NCI-H1092 (cell line): ENCODE measurements at places on chromosomes 12 and 14.

DNA sequence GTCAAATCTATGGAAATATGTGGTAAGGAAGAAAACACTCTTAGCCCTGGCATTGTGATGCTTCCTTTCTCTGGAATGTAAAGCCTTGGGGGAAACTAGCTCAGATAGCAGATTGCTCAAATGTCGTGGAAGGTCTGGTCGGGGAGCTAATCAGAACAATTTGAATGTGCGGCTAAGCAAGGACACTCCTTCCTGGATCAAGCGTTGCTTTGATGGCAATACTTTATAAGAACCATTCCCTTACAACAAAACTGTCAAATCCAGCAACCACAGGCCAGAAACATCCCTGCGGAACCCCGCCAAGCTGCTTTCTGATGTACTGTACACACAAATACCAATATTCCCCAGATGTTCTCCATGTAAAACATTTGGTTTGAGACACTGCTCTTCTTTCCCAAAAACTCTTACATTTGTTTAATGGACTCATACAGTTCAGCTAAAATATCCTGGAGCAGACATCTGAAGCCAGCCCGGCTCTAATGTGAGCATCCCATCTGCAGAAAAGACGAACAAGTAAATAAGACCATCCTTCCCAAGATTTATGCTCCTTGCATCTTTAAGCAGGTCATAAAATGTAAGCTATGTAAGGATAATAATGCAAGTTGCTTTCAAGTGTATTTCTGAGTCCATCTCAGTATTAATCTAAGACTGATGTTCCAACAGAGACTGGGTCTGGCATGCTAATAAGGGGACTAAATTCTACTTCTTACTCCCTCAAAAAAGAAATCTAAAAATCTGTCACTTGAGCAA, 20.2 kb downstream of the NUAK1 start:
- DNase-seq: no peak

DNA sequence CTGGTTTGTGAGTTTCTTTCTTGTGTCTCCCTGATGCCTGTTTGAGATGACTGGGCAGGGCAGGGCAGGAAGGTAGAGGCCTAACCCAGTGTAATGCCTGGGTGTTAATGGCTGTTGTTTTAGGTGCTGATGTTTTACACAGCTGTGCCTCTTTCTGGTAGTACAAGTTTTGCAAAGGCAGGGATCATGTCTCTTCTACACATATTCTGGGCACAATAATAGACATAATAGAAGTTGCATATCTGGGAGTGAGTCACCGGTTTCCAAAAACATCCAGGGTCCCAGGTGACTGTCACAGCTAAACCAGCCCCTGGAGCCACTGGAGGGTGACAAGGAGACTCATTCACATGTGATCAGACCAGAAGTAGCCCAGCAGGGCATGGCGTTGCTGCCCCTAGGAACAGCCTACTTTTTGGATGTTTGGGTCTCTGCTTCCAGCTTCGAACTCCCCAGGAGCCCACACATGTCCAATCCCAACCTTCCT, 18.1 kb downstream of the TPCN1 start:
- DNase-seq: no peak

GRCh38 chr12:124233846-124234640, 60.9 kb upstream of the RFLNA start:
- DNase-seq: no peak

DNA sequence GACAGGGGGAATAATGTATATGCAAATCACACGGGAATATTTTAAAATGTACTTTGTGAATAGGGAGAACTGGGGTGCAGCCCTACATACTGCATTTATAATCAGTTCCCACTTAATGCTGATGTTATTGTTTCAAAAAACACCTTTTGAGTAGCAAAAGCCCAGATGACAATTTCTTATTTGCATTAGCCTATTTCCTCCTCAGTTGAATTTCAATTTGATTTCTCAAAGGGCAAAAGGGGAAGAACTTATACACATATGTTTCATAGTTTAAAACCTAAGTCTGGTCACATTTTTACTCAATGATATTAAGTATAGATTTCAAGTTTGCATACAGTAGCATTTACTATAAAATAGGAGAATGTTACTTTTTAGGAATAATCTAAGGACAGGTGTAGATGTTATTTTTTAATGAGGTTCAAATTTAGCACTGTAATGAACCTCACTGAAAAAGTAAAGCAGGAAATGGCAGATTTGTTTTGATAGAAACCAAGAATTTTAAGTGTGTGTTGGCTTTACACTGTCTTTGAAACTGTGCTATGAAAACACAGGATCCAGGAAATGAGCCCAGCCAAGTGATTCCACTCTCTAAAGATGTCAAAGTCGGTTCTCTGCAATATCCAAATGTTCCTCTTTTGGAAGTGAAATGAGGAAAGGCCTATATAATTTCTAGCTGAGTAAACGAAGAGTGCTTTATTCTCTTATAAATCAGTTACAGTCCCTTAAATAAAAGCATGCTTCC, 367.4 kb downstream of the BTG1 start:
- no peak for DNase-seq

- no peak for DNase-seq
Observed at GRCh38 chr12:123120452-123121166, 30.3 kb downstream of the PITPNM2 start.

DNA sequence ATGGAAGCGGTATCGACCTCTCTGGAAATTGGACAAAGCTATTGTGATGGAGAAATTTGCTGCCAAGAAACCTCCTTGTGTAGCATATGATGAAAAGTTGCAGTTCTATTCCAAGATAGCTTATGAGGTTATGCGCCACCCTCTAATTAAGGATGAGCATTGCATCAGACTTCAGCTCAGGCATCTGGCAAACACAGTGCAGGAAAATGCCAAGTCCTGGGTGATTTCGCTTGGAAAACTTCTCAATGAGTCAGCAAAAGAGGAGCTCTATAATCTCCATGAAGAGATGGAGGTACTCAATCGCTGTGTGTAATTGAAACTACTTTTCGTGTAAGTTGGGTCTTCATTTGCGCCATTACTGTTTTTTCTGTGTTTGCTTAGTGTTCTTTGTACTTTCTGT, 51.2 kb downstream of the DNAH10 start:
- DNase-seq: no peak

GRCh38 chr12:79634957-79635471, 55.8 kb downstream of the PAWR start:
- no peak for DNase-seq

DNA sequence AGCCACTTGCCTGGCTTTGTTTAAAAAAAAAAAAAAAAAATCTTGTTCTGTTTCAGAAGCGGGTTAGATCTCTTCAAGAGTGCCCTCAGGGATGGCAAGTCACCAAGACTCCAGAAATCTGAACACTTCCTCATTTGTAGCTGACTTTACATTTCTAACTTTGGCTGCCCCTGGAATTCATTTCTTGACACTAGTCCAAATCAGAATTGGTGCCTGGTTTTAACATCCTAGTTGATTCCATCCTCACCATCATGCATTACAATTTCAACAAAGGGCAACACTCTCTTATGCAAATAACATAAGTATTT, 295.5 kb downstream of the RMST start:
- no peak for DNase-seq

GRCh38 chr14:61454545-61454944, 133.2 kb downstream of the PRKCH start:
- no peak for DNase-seq

- DNase-seq: no peak
Observed at GRCh38 chr12:45336331-45336730, 120.4 kb downstream of the ANO6 start.

GRCh38 chr12:67449591-67450052, 180.5 kb downstream of the CAND1 start:
- no peak for DNase-seq

GRCh38 chr14:85332401-85332800, 197.5 kb upstream of the FLRT2 start:
- no peak for DNase-seq

DNA sequence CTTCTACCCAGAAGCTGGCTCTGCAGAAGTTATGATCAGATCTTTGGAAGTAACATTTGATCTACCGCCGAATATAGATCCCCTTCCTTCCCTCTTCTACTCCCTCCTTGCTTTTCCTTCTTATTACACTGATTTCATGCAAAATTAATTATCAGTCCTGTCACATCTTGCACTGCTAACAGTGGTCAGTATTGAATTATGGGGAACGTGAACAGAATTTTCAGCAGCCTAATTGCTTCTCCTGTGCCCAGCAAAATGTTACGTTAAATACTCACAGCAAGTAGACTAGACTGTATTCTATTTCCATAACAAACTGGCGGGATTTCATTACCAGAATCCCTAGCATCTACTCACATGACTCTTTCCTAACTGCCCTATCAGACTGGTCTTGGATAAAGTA, 596.9 kb downstream of the DIO2 start:
- no peak for DNase-seq

DNA sequence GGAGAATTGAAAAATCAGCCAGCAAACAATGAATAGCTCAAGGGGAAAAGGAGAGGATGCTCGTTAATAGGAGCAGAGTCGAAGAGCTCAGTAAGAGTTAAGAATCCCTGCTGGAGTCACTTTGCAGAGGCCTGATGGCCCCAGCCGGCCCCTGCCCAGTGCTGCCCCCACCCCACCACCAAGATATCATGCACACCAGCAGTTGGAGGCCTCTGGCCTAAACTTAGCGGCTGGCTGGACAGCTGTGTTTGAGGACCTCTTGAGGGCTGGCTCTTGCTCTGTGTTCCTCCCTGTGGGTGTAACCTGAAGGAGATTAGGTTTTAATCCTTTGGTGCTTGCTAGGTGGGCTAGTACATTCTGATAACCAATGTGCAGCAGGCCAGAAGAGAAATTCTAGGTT, 142.0 kb downstream of the PLXNC1 start:
- DNase-seq: no peak

GRCh38 chr14:93379831-93380230, 32.8 kb downstream of the COX8C start:
- DNase-seq: no peak

GRCh38 chr12:107079172-107080011, 14.0 kb downstream of the CRY1 start:
- DNase-seq: no peak
